ENCODE measurements at places on chromosomes 2 and 18.

DNA sequence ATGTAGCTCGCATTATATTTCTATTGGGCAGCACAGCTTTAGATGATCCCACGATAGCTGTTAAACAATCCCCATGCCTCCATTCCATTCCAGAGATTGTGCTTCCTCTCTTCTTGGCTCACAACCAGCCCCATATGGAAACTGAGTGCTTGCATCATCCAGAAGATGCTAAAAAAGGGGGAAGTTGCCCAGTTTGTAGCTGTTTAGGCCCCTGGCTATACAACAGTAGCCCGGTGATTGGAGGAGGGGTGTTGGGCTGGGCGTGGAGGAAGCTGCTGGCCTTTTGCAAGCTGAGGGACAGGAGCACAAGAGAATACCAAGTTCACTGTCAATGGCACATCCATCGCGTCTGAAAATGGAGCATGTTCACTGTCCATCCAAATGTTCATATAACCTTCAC is 360.2 kb downstream of the ALK start:
- no peak for DNase-seq

DNA sequence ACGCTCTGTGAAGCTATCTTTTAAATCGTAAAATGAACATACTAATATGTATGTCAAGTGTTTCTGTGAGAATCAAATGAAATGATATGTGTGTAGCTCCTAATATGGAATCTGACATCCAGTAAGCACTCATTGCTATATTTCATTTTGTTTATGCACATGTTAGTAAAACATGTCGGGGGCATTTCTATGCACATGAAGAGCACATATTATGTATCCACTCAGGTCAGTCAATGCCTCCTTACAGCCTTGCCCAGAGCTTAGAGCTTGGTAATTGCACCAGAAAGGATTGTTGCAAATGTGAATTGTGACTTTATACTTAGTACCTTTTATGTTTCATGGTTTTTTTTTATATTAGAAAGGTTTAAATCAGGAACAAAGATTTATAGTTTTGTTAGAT is 463.7 kb upstream of the HNMT start:
- DNase-seq: no peak

DNA sequence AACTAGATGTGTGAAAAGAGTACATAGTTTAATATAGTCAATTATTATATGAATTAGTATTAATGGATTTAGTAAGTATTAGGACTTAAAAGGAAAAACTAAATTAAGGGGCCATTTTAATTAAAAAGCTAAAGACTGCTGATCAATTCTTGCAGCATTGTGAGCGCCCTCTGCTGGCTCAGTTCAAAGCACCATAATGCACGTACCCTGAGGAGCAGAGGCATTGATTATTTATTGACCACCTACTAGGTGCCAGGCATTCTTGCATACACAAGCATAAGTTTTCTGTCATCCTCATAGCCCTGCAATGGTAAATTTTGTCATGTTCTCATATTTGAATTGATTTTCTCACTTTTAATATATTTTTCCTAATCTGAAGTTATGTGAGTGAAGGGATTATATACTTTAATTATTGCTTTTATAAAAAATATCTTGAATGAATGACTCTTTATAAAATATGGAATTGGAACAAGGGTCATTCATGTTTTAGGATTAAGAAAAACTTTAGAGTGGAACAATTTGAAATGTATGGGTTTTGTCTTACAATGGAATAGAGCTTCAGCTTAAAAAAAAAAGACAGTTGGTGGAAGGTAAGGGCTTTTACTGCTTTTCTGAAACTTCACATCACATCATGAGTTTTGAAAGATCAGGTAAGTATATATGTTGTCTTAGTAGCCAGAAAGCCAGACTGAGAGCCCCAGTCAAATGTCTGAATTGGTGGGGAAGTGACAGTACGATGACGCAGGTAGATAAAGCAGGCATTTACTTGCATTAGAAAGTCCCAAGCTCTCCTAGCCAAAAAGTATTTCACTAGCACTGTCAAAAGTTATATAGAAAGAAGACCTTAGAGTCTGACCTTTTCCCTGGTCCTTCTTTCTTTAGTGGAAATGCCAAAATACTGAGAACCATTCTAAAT is 9.7 kb downstream of the ITGA4 start:
- peak; percentile 75 for DNase-seq

- no peak for DNase-seq
These were observed 201.1 kb downstream of the TNS1 start for GRCh38 chr2:217801711-217802110.

DNA sequence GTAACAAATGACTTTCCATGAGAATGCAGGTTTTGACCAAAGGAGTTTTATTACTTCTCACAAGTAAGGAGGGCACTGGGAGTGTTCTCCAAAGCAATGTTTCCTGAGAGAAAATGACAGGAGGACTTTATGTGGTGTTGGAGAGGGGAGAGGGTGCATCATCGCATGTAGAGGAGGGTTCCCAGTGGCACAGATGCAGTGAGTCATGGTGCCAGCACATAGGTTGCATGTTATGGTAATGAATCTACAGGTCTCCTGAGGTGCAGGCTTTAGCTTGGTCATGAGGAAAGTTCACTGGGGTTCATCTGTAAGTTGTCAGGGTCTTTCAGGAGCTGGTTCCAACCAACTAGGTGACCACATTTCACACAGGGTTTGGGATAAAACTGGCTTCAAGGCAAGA is 30.4 kb downstream of the NAT8 start:
- DNase-seq: no peak

GRCh38 chr2:68980956-68981355 is 6.5 kb downstream of the GKN1 start:
- no peak for DNase-seq

GRCh38 chr2:194822657-194823056 is 834.4 kb upstream of the SLC39A10 start:
- DNase-seq: no peak

GRCh38 chr2:197121255-197121654 is 189.3 kb downstream of the ANKRD44 start:
- no peak for DNase-seq

Measured in activated T-cell treated with anti-CD3 and anti-CD28 coated beads, Interleukin-2, amount 50 U/mL, for 4 hours (primary cell).